NCI-H2227 treated with DMSO at 0.1 percent for 48 hours (cell line): ENCODE measurements at places on chromosomes 13 and 19.

DNA sequence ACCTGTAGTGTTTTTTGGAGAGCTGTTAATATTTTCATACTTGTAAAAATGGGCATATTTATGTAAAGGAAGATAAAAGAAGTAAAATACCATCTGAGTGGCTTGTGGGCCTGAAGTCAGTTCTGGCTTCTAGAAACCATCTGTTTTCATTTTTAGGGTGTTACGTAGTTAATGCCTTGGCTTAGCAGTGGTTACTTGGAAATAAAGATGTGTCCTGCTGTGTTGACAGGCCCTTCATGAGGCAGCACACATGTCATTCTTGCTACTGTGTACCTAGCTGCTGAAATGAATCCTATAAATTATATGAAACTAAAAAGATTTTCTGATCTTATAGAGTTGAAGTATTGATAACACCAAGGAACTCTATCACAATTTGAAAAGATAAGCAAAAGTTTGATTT, 16.0 kb downstream of the ILF3 start:
- DNase-seq = no peak

DNA sequence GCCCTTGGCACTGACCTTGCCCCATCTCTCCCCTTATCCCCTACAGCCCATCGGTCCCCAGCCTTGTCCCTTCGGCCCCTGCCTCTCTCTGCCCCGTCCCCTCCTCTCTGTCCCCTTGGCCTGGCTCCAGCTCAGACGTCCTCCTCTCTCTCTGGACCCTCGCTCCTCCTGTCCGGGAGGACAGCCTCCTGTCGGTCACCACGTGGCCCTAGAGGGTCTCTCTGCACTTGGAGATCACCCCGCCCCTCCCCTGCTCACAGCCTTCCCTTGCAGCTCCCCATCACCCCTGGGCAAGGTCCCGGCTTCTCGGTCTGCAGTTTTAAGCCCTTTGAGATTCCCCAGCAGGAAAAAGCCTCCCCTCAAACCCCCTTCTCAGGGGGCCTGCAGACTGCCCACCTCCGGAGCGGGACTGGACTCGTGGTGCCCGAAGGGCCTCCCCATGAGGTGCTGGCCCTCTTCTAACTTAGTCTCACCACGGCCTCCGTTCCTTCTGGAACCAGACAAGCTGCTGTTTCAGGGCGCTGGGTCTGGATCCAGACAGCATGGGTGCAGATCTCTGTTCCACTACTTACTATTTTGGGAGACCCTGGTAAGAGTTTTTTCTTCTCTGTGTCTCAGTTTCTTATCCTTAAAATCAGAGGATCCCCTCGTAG, 3.3 kb upstream of the KLK15 start:
- DNase-seq = no peak

GRCh38 chr19:6402837-6403608, 10.1 kb upstream of the GTF2F1 start:
- peak; percentile 27 for DNase-seq

GRCh38 chr19:3608079-3608641, 1.5 kb upstream of the TBXA2R start:
- DNase-seq = no peak

DNA sequence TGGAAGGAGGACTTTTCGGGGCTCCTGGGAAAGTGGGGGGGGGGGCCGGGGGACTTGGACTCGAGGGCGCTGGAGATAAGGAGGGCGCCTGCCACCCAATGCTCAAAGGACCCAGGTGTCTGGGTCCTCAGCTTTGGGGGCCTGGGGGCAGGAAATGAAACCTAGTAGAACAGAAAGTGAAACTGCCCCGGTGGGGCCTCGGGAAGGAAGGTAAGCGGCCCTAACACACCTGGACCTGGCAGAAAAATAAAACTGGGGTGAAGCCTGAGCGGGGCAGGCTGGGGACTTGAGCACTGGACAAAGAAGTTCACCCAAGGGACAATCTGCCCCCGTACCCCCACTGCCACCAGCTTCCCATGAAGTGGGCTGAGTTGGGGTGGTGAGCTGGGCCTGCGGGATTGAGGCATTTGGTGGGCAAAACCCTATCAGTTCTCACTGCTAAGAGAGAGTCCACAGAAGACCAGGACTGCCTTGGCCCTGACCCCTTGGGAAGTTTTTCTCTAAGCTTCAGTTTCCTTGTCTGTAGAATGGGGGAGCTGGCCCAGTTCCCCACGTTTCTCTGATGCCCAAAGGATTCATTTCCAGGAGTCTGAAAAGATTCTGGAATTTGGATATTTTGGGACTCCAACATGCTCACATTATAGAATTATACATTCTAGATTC, 2.3 kb downstream of the PRKD2 start:
- DNase-seq = no peak

DNA sequence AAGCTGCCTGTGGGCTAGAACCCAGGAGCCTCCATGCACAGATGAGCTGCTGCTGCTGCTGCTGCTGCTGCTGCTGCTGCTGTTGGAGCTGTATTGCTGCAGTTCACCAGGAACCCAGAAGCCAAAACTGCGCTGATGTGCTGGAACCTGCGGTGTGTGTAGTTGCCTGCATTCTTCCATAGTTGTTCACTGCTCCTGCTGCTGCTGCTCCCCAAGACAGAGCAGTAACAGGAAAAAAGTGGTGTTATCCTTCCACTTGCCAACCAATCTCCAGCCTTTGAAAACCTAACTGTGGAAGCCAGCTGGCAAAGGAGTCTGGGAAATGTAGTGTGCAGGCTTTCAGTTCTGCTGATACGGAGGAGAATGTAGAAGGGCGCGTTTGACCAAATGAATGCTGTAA, 37.9 kb downstream of the ARHGAP35 start:
- DNase-seq = peak; percentile 7

DNA sequence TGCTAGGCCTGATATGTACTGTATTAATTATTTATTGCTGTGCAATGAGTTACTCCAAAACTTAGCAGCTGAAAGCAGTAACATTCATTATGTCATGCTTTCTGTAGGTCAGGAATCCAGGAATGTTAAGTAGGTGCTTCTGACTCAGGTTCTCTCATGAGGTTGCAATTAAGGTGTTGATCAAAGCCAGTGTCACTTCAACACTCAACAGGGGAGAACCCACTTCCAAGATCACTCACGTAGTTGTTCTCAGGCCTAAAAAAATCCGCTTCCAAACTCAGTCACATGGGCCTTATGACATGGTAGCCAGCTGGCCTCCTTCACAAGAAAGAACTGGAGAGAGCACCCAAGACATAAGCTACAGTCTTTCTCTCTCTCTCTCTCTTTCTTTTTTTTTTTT, 211.1 kb upstream of the NBEA start:
- no peak for DNase-seq

DNA sequence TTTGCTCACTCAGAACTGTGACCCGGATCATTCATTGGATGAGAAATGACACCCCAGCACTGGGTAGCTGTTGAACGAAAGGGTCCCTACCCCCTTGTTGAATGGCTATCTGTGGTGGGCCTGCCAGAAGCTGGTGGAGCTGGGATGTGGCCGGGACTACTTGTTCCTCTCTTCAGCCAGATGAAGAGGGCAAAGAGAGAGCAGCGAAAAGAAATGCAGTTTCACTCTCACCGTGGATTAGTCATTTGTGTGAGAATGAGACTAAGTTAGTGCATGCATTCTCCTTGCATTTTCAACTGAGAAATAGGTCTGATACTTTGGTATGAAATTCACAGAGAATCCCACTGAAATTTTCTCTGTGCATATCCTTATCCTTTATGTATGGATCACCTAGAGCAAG, 553.1 kb downstream of the IRS2 start:
- DNase-seq = no peak

- peak; percentile 86 for DNase-seq
Observed at GRCh38 chr19:38735257-38735686, 9.0 kb downstream of the CAPN12 start.

DNA sequence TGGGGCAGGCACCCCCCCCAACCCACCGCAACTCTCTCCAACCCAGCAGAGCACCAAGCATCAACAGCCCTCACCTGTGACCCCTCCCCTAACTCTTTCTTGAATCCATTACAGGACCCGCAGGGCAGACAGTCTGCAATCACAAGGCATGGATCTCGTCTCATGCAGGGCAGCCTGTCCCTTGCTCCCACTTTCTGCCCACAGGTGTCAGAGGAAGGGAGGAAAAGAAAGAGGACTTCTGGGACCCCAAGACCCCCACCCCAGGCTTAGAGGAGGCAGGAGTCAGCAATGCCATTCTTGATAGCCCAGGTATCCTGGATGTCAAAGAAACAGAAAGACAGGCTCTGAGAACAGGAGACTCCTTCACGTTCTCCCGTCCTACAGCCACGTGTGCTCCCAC, 47.4 kb upstream of the TUBGCP3 start:
- DNase-seq = no peak

GRCh38 chr13:31521435-31521834, 217.9 kb upstream of the RXFP2 start:
- DNase-seq = no peak

- DNase-seq = no peak
Observed at GRCh38 chr19:50815439-50815838, 8.1 kb downstream of the KLK1 start.

DNA sequence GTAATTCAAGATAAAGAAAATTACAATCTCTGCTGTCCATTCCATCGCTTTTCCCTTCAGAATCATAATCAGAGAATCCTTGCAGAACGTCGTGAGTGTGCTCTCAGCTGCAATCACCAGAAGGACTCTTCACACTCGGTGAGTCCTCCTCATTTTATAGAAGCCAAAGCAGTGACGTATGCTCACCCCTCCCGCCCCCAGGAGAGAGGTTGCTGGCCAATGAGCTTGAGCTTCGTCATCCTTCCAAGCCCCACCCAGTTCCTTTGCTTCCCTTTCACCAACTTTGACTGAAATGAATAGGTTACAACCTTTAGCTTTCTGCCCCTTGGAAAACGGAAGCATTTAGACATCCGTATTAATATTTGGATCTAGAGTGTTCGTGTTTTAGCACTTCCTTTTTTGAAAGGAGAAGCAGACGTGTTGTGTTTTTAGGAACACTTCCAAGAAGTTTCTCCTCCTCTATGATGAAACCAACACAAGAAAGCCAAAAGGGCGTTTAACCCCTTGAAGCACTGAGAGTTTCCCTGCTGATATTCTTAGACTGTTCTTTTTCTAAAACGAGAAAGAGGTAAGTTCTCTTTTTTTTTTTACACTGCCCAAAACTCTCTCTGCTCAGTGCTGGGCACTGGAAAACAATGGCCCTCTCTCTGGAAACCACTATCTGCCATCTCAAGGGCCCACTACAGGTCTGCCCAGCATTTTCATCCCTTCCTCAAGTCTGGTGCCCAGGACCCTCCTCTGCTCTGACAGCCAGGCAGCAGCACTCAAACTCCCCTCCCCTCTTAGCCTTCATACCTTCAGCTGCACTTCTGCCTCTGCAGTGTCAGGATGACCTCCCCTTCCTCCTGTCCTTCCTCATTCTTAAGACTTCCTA, 44.3 kb upstream of the CEACAM21 start:
- DNase-seq = no peak

GRCh38 chr19:7699417-7700401, 2.2 kb downstream of the FCER2 start:
- DNase-seq = no peak

- no peak for DNase-seq
Observed at GRCh38 chr13:72638059-72638815, 89.2 kb downstream of the MZT1 start.

DNA sequence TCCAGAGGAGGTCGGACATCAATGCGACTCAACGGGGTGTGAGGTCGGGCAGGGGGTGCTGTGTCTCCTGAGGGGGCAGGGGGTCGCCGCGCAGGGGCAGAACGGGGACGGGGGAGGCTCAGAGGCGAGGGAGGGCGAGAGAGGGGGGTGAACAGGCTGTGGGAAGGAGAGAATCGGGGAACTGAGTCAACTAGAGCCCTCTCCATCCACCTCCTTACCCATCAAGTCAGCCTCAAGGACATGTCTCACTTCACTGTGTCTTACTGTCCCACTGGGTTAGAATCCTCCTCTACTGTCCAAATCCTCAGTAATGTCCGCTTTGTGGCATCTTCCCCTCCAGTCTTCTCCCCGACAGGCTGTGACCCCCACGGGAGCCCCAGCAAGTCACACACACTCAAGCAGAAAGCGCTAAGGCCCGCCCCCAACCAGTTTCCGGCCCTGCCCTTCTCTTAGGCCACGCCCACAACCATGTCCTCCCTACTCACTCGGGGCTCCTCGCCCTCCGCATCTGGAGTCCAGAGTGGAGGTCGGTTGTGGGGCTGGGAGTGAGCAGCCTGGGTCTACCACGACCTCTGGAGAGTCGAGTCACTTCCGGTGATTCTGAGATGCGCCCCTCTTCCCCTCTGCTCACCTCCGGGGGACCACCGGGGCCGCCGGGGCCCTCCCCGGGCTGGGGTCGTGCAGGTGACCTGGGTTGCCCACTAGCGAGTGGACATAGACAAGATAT, 9.3 kb downstream of the PLEKHA4 start:
- no peak for DNase-seq

- DNase-seq = no peak
Observed at GRCh38 chr13:27411341-27411740, 13.1 kb upstream of the GTF3A start.

DNA sequence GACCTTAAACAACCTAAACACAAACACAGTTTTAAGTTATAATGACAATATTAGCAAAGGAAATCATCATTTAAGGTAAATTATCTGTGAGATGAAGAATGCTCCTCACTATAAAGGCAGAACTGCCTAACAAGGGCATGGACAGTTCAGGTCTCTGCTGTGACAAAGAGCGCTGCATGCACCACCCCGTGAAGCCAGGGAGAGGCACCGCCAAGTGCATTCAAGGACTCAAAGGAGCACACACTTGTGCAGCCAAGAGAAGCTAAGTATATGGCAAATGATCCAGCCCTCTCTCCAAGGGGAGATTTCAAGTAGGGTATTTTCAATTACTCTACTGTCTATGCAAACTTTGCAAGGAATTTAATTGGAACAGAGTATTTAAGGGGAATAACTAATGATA, 126.0 kb downstream of the RAP2A start:
- DNase-seq = peak; percentile 90

DNA sequence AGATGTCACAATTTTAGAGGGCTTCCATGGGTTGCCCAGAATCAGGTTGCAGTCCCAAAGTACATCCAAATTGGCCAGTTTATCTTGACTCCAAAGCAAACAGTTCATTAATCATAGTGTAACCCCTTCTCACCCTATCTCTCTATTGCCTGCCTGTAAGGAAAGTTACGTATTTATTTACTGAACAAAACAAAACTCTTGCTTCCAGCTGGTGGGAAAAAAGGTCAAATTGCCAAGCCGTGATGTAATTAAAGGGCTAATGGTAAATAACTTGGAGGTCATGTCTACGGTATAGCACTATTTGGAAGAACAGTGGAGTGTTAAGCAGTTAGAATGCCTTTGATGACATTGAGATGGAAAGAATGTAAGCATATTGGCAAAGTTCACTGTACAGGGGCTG, 214.0 kb downstream of the DLEU7 start:
- DNase-seq = no peak

DNA sequence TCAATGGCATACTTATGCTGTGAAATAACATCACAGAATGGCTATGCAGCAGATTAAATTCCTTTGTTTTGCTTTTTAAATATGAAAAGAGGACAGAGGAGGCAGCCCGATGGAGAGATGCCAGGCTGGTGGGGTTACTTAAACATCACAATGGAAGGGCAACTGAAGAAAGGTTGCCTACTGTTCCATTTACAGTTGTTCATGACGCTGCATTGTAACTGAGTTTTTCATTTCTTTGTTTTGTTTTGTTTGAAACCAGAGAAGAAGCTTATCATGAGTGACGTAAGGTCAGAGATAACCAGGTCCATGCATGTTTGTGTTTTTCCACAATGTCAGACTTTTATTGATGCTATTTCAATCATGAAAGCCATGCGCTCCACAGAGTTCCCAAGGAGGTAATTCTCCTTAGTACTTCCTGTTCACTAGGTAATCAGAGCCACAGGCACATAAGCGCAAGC, 273.8 kb downstream of the LHFPL6 start:
- no peak for DNase-seq
